T1000 (cell line): ENCODE measurements at places on chromosomes 13 and 19.

DNA sequence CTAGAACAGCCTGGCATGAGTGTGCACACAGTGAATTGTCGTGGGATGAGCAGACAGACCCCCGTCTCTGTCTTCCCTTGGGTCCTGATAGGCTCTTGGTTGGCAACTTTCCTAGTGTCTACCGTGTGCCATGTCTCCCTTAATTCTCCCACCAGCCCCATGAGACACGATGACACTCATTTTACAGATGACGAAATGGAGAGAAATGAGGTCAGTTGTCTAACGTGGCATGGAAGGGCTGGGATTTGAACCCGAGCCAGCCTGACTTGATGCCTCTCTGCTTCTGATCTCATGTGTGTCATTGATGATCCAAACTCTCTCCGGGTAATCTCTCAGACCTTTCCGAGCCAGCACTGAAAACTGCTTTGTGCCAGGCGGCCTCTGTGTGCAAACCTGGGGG lies 8.4 kb upstream of the KLK14 start:
- no peak for DNase-seq

- DNase-seq, result no peak
These were observed 70.5 kb upstream of the CSNK1A1L start for GRCh38 chr13:37175996-37176395.

DNA sequence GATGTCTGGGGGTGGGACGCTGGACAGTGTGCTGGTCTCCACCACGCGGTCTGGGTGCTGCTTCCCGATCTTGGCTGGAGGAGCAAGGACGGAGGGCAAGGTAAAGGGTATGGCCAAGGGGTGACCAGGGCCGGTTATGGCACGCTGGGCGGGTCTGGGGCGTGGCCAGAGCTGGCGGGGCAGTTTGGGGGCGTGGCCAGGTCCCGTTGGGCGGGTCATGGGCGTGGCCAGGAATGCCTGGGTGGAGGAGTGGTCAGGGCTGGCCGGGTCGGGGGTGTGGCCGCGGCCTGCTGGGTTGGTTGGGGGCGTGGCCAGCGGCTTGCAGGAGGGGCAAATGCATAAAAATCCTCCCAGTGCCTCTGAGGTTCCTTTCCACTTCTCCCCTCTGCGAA lies 19.2 kb downstream of the GPX4 start:
- DNase-seq, result peak; percentile 93

DNA sequence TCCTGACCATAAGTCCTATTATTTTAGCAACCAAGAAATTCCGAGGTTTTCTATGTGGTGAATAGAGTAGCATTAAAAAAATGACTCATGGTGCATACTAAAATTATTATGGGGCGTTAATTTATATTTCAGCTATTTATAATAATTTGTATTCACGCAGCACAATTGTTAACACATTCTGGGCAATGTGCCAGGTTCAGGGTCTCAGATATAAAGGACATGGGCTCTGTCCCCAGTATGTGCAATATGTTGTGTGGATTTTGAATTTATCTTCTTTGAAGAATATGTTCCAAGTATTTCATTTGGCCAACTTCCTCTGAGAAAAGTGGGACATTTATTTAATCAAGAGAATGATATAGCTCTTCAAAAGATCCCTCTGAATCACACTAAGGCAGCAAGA lies 1434.7 kb upstream of the PRR20A start:
- no peak for DNase-seq

- no peak for DNase-seq
These were observed 21.6 kb upstream of the URAD start for GRCh38 chr13:28010046-28010445.

- DNase-seq, result no peak
These were observed 32.2 kb downstream of the ANKRD27 start for GRCh38 chr19:32642771-32643170.

DNA sequence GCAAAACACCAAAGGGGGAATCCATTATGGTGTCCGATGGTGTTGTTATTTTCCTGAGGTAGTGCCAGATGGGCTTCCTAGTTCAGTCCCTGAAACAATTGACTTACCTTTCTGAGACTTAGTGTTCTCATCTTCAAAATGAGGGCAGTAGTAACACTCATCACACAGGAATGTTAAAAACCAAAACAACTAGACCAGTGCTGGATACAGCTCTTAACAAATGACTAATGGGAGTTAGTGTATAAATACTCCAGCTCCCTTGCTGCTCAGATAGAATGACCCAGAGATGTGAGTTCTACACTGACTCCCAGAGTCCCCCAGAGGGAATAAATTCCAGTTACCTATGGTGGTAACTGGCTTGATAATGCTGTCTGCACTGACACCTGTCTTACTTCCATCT lies 49.9 kb downstream of the MBD3L2B start:
- no peak for DNase-seq
